ENCODE measurements at places on chromosomes 7 and 10.

- DNase-seq, result no peak
Observed at GRCh38 chr10:114372179-114372578, 32.1 kb downstream of the AFAP1L2 start.

DNA sequence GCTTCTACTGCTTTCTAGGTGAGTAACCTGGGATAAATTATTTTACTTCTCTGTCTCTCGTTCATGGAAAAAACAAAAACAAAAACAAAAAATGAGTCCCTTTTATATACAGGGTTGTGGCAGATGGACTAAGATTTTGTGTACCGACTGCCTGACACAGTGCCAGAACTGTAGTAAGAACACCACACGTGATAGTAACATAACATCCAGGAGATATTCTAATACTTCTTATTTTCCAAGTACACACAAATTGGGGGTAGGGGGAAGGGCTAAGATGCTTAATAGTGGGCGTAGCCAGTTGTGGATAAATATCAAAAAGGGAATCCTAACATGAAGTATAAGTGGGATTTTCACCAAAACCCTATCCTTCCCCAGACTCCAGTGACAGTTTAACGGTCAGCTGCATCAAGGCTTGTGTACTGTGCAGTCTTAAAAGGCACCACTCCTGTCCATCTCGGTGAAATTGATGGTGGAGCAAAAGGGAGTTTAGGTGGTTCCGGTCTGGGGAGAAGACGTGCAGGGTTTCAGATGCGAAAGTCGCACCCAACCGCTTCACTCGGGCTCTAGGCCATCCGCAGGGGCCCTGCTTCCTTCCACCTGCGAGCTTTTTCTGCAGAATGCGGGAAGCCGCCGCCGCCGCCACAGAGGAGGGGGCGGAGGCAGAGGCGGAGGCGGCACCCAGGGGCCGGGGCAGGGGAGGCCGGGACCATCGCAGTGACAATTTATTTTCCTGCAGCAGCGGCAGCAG is at the start of gene STAMBPL1:
Gene STAMBPL1, plus strand, starts transcription at position 712 of the 748 bp plus-strand sequence. CDS start 21,464 bp downstream, outside the sequence.
- peak; percentile 56 for DNase-seq

DNA sequence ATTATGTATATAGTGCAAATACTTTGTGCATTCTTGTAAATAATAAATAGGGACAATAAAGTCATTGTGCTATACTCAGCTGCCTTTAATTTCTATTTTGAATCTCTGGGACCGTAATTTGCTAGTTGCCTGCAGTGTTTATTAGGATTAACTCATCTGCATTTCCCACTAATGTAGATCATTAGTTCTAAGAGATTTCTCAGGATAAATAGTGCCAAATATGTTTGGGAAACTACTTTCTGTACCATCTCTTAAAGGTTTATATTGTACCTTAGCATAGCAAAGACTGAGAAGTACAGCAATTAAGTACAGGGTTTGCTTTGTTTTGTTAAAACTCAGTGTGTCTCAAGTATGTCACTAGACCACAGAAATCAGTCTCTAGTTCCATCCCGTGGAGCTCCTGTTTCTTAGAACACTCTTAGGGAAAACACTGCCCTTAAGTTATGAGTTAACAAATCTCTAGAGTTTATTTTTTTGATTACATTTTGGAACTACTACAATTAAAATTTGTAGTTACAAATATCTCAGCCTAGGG is 26.0 kb downstream of the ADD3 start:
- DNase-seq, result no peak

GRCh38 chr10:122494173-122494820 is 32.9 kb downstream of the HTRA1 start:
- no peak for DNase-seq

- DNase-seq, result no peak
Observed at GRCh38 chr7:51366930-51367613, 50.5 kb upstream of the COBL start.

- no peak for DNase-seq
Observed at GRCh38 chr7:144038887-144039286, 9.9 kb upstream of the OR2A5 start.

DNA sequence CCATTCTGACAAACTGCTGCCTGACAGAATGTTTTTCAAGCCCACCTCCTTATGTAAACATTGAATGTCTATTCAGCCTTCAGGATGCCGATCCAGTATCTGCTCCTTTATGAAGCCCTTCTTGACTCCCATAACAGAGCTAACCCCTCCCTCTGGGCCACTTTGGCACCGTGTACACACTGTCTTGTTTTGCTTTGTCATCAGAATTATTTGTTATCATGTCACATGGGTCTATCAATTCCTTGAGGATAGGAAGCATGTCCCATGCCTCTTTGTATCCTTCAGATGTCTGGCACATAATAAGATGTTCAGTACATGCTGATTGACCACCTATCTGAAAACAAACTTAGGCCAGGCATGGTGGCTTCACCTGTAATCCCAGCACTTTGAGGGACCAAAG is 92.3 kb downstream of the PRLHR start:
- DNase-seq, result no peak

- DNase-seq, result no peak
Observed at GRCh38 chr10:19668116-19668515, 148.1 kb upstream of the PLXDC2 start.

DNA sequence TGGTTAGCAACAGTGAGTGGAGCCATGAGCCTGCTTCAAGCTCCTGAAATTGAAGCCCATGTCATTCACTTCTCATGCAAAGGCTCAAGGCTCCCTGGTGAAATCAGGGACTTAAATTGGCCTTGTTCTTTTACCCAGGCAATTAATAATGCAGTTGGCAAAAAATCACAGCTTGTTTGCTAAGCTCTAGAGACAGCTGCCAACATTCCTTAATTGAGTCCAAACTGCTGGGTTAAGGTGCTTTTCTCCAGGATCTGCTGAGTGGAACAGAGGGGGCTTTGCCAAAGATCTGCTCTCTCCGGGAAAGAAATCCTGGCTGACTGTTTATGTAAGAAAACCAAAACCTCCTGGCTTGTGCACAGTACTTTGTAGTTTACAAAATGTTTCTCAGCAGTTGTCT is 257.6 kb upstream of the GHITM start:
- DNase-seq, result no peak

DNA sequence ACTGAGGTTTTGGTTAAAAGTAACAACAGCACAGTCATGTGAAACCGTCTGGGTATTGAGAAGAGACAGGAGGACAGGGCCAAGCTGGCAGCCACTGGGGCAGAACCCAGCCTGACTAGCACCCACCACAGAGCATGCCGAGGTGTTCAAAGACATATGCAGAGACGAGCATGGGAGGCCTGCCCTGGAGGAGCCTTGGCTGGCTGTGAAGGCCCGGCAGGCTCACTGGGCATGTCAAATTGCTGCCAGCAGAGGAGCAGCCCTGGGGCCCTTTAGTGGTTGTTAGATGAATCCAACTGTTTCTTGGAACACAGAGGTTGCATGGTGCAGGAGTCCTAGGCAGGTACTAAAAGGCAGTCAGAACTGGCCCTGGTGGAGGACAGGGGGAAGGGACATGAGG is 5.0 kb upstream of the GDF2 start:
- DNase-seq, result no peak

- DNase-seq, result no peak
Observed at GRCh38 chr10:124560377-124561105, 98.9 kb downstream of the LHPP start.

GRCh38 chr10:49612513-49613164 is 1.2 kb upstream of the CHAT start:
- DNase-seq, result no peak

GRCh38 chr10:49463605-49464004 is 67.7 kb upstream of the DRGX start:
- no peak for DNase-seq

- DNase-seq, result no peak
Observed at GRCh38 chr10:95388109-95388471, 97.3 kb upstream of the PDLIM1 start.

DNA sequence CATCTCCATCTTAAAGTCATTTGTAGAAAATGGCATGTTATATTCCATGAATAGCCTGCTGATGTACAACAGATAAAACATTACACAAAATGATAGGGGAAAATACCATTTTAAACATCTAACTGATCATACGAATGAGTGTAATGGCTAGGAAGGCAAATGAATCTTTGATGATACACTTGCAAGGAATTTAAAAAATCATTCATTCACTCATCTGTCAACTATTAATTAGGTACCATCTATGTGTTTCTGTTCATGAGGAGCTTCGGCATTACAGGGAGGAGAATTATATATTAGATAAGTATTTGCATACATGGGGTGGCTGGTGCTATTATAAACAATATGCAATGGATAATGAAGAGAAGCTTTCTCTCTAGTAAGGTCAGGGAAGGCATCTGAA is 183.7 kb downstream of the CACNB2 start:
- DNase-seq, result no peak

- DNase-seq, result no peak
Observed at GRCh38 chr10:34495938-34496337, 319.2 kb downstream of the PARD3 start.

DNA sequence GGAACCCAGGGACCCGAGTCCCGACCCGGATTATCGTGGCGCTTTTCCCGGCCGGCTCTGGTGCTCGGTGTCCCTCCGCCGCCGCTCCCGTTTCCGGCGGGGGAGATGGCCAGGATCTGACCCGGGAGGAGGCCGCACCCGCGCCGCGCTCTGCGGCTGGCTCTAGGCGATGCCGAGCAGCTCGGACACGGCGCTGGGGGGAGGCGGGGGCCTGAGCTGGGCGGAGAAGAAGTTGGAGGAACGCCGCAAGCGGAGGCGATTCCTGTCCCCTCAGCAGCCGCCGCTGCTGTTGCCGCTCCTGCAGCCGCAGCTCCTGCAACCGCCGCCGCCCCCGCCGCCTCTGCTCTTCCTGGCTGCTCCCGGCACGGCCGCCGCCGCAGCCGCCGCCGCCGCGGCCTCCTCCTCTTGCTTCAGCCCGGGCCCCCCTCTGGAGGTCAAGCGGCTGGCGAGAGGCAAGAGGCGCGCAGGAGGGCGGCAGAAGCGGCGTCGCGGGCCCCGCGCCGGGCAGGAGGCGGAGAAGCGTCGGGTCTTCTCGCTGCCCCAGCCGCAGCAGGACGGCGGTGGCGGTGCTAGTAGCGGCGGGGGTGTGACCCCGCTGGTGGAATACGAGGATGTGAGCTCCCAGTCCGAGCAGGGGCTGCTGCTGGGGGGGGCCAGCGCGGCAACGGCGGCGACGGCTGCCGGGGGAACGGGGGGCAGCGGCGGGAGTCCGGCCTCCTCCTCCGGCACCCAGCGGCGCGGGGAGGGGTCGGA is 593 bp downstream of the CDK13 start:
- peak; percentile 49 for DNase-seq

- DNase-seq, result no peak
Observed at GRCh38 chr7:98881561-98882315, 3.4 kb downstream of the TRRAP start.

DNA sequence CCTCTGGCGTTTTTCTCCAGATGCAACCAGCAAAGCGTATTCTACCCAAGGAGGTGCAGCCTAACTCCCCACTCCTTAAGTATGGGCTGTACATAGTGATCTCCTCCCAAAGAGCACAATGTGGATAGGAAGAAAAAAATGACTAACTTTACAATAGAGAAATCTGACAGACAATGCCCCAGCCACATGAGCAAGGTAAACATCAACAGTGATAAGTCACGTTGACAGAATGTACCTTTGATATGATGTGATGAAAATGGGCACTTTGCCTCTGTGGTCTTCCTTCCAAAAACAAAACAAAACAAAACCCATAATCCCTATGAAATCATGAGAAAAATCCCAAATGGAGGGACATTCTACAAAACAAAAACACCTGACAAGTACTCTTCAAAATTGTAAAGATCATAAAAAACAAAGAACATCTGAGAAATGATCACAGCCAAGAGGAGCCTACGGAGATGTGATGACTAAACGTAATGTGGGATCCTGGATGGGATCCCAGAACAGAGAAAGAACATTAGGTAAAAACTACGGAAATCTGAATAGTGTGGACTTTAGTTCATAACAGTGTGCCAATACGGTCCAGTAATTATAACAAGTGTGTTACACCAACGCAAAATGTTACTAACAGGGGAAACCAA is 50.6 kb downstream of the ABLIM1 start:
- no peak for DNase-seq

DNA sequence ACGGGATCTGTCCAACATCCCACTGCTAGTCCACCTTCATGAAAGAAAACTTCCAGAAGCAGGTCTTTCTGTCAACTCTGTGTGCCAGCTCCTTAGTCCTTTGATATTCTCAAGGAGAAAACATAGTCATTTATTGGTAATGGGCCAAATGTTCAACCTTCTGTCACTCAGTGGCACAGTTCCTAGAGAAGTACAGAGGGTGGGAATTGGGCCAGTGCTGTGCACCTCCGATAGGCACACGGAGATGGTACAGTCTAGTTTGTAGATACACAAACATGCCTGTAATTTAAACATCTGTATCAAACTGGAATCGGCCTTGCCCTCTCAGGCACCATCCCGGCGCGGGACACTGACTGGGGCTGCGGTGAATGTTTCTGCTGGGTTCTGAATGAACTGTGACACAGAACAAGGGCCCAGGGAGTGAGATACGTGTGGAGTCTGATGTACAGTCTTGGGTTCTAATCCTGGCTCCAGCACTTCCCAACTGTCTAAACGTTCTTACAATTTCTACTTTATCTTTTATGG is 213.9 kb upstream of the SHH start:
- DNase-seq, result no peak

DNA sequence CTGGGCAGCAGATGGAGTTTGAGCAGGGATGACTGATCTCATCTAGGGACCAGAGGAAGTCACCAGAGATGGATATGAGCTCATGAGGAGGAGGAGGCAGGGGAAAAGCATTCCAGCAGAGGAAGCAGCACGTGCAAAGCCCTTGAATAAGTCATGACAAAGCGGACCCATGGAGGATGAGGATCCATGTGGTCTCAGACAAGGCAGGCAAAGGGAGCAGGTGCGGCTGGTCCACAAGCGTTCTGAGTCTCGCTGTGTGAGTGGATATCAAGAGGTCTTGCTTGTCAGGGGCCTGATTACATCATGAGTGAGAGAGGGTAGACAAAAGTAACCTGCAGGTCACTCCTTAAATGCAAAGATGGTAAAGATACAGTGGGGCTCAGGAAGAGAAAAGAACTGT is 307.6 kb downstream of the GRID1 start:
- DNase-seq, result no peak

DNA sequence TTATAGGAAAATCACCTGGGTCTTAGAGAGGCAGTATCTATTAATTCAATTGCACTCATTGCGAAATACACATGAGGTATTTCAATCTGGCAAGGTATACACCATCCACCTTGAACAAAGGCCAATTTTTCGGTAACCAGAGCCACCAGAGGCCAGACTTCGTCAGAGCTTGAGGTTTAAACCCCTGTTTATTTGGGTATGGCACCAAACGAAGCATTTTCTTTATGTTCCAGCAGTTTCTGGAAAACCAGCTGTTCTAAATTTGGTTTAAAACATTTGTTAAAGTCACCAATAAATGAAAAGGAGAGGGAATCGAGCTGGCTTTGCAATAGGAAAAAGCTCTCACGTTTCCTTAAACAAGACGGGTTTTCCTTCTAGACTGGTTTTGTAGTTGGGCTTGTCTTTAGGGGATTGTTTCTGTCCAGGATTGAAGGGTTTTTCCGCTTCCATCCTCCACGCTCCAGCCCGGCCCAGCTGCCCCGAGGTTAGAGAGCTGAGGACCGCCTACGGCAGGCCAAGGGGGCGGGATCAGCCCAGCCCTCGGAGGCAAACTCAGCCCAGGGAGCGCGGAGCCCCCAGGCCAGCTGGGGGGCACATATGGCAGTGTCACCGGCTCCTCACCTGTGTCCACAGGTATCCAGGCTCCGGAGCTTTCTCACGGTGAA is 539.4 kb upstream of the MGMT start:
- DNase-seq, result no peak

Data from naive thymus-derived CD8-positive, alpha-beta T cell (primary cell).